Stimulated activated CD8-positive, alpha-beta memory T cell treated with anti-CD3 and anti-CD28 coated beads, Interleukin-4, amount 100 ng/mL, for 1 hour (primary cell): ENCODE measurements at places on chromosomes 2 and 18.

- DNase-seq: no peak
Measured at GRCh38 chr2:53353135-53354114, 414.2 kb upstream of the CHAC2 start.

GRCh38 chr2:27249891-27250651, 12.8 kb downstream of the SLC30A3 start:
- no peak for DNase-seq

DNA sequence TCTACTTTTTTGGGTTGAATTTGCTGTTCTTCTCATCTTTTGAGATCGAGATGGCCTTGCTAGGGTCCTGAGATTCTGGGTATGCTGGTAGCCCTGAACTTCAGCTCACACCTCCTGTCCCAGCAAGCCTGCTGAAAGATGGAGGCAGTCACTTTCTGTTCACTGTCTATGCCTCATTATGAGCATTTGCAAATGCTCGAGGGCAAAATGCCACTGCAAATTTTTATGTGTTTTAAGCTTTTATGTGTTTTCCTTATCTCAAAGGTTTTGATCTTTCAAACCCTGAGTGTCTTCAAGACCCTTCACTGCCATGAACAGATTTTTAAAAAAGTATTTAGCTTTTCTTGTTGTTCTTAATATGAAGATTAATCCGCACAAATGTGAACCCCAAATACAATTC, 766.7 kb upstream of the HS6ST1 start:
- DNase-seq: no peak

GRCh38 chr2:159152128-159152778, 134.2 kb downstream of the WDSUB1 start:
- no peak for DNase-seq

DNA sequence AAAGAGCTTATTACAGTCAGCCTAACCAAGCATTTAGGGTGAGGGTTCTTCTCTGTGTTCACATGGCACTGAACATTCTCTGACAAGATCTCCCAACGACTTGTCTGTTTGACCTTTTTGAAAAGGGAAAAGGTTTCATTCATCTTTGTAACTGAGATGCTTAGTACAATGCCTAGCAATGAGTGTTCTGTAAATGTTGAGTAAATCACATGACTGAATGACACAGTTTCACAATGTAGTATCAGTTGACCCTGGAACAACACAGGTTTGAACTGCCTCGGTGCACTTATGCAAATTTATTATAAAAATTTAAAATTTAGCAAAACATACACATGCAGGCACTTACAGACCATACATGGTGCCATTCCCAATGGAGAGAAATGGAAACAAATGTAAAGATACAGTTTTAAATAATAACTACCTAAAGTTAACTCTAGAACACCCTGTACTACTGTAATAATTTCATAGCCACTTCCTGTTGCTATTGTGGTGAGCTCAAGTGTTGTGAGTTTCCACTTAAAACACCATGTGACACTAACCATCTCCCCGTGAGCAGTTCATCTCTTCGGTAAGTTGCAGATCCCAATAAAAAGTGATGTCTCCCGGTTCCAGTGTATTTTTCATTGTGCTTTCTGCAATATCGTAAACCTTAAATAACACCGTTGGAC, 34.1 kb upstream of the VWC2L start:
- DNase-seq: no peak

DNA sequence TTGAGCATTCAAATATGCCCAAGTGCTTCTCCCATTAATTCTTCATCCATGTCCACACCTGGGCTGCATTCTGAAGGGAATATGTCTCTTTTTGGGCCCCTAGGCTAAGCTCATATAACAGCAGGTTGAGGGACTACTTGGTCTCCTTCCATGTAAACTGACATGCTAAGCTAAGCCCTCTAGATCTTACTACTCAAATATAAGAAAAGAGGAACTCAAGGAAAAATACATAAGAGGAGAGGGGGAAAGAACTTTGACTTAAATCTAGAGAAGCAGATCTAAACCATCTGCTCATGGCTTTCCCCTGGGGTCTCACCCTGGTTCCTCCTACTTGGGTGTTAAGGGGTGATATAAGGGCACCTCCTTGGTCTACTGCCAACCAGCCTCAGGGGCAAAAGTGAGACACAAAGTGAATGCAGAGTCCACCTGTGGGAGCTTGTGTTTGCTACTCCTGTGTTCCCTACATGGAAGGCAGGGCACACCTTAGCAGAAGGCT, 19.8 kb upstream of the NFU1 start:
- no peak for DNase-seq

GRCh38 chr18:703213-703967, 9.0 kb downstream of the ENOSF1 start:
- DNase-seq: no peak

- DNase-seq: no peak
Measured at GRCh38 chr2:11342551-11343367, 1.7 kb downstream of the ROCK2 start.

DNA sequence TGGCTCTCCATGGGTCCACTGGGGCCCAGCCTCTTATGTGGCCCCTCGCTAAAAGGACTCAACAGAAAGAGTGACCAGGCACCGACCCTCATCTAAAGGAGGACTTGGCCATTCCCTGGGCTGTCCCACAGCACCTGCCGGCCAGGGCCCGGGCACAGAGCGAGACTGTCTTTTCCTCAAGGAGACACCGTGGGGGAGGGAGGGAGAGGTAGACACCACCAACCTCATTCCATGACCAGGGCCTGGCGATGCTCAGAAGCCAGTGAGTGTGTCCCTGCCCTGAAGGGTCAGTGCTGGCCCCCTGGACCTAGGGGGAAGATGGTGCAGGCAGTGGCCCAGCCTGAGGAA, 39.8 kb upstream of the ALPP start:
- DNase-seq: no peak

DNA sequence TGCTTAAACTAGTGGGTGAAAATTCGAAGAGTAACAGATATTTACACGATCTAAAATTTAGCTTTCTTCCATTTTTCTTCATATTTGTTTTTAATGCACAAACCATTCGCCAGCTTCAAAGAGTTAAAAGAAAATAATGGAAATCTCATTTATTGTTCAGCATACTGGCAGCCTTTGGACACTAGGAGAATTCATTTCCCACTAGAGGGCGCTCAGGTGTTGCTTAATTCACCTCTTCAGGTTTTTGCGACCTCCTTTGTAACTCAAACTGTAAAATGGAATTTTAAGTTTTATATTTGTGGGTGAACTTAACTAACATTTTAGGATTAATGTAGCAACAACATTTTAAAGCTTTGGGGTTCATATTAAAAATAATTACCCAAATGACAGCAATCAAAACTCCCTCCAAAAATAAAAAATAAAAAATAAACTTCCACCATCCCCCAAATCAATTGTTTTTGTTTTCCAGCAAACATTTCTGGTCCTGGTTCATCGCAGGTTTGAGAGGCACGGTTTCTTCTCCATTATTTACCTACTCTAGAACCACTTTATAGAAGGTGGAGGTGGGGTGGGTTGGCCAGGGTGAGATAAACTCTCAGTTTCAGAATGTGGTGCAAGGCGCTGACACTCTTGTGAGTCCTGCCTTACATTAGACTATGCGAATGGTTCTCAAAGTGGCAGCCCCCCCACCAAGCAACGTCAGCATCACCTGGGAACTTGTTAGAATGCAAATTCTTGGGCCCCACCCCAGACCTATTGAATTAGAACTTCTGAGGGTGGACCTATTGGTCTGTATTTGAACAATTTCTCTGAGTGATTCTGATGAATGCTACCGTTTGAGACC, 24.7 kb upstream of the PNPT1 start:
- DNase-seq: no peak

GRCh38 chr18:23809415-23809814, 120.2 kb downstream of the LAMA3 start:
- DNase-seq: no peak
